ENCODE measurements at places on chromosomes 1 and 21.

GRCh38 chr21:37435120-37435519 is 68.5 kb downstream of the DYRK1A start:
- DNase-seq: peak; percentile 7

GRCh38 chr1:171817511-171818265 is 23.6 kb upstream of the DNM3 start:
- no peak for DNase-seq

- DNase-seq: no peak
Observed at GRCh38 chr1:39752703-39753102, 14.0 kb downstream of the PPIE start.

DNA sequence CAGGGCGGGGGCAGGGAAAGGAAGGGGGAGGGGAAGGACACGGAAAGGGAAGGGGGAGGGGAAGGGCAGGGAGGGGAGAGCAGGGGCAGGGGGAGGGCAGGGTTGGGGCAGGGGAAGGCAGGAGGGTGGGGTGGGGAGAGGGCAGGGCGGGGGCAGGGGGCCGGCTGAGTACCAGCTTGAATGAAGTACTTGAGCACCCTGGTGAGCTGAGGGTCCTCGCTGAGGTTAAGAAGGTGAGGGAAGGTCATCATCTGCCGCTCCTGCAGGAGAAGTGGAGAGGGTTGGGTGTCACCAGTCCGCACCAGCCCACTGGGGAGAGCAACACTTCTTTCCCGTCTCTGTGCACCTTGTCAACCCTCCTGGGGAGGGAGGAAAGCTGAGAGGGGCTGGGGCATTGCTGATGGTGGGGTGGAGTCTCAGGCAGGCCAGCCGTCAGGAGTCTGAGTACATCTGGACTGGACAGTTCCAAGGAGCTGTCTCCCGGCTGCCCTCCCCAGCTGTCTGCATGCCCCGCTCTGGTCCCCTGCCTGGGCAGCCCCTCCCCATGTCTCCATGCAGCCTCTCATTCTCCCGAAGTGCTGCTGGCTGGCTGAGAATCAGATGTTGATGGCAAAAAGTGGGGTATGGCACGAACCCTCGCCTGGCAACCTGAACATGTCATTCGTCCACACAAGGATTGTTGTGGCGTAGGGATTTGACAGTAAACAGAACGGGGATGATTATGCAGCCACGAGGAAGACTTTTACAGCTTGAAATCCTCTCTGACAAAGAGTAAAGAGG is 70.0 kb downstream of the SCCPDH start:
- DNase-seq: no peak

DNA sequence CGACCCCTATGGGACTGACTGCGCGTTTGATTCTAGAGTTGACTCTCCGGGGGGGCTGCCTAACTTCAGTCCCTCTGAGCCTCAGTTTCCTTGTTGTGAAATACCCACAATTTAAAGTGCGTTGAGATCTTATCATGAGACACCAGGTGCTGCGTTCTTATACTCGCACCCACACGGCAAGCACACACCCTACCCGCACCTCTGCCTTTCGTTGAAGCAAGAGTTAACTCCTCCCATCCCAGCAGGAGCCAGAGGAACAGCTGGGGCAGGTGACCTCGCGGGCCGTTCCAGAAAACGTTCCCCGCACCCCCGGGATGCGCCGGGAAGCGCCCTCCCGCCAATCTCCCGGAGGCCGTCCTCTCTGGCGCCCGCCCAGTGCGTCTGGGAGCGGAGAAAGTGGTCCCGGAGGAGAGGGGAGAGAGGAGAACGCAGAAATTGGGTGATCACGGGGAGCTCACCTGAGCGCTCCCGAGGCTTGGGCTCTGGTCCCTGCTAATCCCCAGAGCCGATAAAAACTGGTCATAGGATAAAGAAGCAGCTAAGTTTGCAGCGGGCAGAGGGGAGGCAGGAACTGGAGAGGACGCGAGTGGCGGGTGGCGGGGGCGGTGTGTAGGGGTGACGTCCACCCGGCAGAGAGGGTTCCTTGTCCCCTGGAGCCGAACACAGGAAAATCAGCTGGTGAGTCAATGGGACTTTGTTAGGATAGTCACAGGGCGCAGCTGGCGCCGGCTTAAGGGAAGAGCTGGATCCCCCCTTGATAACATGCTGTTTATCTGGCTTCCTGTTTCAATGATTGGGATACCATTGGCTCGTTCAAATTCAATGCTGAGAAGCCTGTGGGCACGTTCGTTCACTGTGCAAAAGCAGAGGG is 869 bp downstream of the NAV1 start:
- no peak for DNase-seq

- DNase-seq: no peak
Observed at GRCh38 chr1:84037758-84038611, 39.1 kb upstream of the TTLL7 start.

GRCh38 chr1:241332987-241333386 is 24.0 kb downstream of the RGS7 start:
- DNase-seq: no peak

DNA sequence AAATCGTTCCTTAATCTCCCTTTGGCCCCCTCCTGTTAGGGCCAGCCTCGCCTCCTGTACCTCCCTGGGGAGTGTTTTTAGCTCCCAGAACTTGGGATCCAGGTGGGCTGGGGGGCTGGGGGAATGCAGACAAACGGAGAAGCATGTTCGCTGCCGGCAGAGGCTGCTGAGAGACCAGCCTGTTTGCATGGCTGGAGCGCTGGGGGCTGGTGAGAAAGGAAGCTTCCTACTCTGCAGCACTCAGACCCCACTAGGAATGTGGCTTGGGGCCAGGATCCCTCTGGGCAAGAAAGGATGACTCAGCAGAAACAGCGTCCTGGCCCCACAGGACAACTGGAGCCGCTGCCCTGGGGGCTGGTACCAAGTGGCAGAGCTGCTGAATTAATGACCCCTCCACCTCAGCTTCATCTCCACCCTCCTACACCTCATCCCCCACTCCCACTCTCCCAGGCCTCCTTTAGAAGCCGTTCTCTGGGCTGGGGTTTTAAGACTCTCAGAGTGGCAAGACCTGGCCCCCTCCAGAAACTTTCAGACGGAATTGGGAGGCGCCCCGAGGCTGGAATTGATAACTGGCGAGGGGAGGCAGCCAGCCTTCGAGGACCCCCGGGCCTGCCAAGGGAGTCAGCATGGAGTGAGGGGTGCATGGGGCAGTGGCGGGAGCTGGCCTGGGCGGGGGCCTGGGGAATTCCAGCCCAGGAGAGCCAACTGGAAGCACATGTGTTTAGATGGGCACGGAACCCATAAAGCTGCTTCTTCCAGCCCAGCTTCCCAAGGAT is 28.5 kb upstream of the EPS8L3 start:
- DNase-seq: no peak

DNA sequence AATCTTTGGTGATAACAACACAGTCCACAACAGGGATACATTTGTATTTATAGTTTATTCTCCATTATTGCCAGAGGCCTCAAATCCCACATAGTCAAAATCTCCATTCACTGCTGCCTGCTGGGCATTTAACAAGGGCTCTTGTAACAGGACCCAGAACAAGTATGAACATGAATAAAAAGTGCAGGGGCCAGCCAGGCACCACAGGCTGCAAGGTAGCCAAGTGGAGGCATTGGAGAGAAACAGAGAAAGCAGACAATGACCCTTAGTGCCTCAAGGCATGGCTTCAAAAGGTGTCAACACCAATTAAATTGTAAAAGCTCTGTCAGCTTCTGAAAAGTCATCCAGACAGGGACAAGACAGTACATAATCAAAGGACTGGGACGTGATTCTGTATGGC is 116.8 kb downstream of the ATP6V1G3 start:
- DNase-seq: no peak

DNA sequence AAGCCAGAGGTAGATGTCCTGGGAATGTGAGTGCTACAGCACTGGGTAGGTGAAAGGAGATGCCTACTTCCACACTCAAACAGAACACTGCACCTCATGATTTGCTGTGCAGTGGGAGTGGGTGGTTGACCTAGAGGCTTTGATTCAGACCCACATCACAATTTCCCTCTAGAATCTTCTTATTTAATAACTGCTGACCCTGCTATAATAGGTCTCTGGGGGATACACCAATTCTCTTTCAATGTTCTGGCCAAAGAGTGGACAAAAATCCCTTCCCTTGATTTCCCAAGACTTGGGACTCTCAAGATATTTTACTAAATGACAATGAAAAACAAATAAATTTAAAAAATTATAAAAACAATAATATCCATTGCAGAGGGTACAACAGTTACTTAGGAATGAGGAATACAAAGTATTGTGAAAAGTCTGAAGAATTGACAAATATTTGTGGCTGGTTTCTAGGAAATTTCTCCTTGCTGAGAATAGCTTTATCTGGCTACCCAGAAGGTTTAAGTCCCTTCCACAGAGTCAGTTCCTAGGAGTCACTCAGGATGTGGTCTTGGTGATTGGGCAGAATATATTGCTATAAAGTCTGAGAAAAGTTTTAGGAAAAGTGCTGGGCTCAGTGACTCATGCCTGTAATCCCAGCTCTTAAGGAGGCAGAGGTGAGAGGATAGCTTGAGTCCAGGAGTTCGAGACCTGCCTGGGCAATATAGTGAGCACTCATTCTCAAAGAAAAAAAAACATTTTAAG is 2.4 kb upstream of the FCGR2A start:
- DNase-seq: no peak

DNA sequence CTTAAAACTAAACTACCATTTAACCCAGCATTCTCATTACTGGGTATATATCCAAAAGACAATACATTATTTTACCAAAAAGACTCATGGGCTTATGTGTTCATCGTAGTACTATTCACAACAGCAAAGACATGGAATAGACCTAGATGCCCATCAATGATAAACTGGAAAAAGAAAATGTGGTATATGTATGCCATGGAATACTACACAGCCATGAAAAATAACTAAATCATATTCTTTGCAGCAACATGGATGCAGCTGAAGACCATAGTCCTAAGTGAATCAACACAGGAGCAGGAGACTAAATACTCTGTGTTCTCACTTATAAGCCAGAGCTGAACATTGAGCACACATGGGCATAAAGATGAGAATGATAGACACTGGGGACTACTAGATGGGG is 645.1 kb upstream of the B3GALT2 start:
- DNase-seq: no peak

- no peak for DNase-seq
Observed at GRCh38 chr1:23611601-23612327, 52.5 kb upstream of the ID3 start.

DNA sequence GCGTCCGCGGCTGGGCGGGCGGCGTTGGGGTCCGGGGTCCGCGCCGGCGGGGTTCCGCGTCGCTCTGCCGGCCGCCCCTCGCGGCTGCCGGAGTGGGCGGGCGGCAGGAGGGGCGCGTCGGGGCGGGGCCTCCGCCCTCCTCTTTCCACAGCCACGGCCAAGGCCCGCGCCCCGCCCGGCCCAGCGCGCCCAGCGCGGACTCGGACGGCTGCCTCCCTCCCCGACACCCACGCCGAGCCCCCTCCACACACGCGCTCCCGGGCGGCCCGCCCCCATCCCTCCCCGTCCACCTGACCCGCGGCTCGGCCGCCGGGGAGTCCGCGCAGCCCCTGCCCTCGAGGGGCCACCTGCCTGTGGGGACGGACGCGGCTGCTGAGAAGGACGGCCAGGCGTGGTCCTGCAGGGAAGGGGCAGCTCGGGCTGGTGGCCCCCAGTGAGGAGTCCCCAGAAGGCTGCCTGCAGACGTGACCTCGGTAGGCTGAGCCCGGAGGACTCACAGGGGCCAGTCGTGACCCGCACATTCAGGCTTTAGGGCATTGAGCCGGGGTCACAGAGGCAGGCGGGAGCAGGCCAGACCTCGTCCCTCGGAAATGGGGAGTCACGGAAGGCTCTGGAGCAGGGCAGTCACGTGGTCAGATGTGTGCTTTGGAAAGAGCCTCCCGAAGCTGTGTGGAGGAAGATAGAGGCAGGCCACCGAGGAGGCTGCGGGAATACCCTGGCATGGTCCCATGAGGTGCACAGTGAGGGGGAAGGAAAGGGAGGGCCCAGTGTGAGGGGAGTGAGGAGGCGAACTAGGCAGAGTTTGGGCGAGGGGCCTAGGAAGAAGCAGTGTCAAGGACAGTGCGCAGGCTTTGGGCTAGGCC is at the start of gene COL8A2:
TSS of gene COL8A2 (minus strand) at position 94 of the 863 bp plus-strand sequence. CDS start 24,980 bp downstream, outside the sequence.
- no peak for DNase-seq

- no peak for DNase-seq
Observed at GRCh38 chr1:12151465-12151864, 15.3 kb upstream of the TNFRSF1B start.

All from T-helper 22 cell (primary cell).